Spinal cord (tissue), 10 donors: ENCODE measurements at places on chromosomes 6 and 20. TPM values are rescaled to one million over a fixed set of nuclear protein-coding genes. Genes with fewer than 3 reads are reported as not detected.

Gene GHRH
- total RNA-seq = not detected

- DNase-seq = no peak
Measured at GRCh38 chr6:156602066-156602385, 175.2 kb upstream of the ARID1B start.

Gene OXT
- total RNA-seq = not detected

Gene WFDC2
- total RNA-seq = 7.0 TPM

DNA sequence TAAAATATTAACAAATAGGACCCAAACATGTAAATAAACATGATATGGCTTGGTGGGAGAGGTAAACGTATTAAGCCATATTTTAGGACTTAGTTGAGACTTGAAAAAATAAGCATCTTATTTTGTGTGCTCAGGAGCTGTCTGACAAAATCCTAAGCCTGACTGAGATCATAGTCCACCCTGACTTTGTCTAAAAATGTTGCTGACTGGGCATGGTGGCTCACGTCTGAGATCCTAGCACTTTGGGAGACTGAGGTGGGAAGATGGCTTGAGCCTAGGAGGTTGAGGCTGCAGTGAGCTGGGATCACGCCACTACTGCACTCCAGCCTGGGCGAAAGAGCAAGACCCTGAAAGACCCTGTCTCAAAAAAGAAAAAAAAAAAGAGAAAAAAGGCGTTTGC lies 52.1 kb downstream of the AIG1 start:
- DNase-seq = no peak

- DNase-seq = no peak
Measured at GRCh38 chr20:20207291-20207690, 155.0 kb downstream of the CFAP61 start.

Gene C6orf58
- not detected for total RNA-seq

GRCh38 chr20:15475483-15475882 lies 1097.8 kb downstream of the KIF16B start:
- peak; percentile 83 for DNase-seq

Gene SPEF1
- 8.5 TPM for total RNA-seq

- DNase-seq = no peak
Measured at GRCh38 chr6:3997177-3997770, 81.7 kb downstream of the FAM217A start.

DNA sequence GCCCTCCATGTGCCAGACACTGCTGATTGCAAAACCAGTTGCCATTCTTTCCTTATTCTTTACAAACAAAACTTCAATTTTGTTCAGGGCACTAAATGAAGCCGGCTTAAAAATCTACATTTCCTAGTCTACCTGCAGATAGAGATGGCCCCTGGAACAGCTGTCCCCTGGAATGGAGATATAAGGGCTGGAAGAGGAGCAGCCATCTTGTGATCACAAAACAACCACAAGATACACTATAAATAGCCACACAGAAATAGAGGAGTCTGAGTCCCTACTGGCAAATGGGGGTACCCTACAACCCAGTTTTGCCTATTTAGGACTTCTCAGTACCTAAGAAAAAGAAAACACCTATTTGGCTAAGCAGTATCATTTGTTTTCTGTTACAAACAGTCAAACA lies 115.9 kb upstream of the BEND6 start:
- DNase-seq = no peak

DNA sequence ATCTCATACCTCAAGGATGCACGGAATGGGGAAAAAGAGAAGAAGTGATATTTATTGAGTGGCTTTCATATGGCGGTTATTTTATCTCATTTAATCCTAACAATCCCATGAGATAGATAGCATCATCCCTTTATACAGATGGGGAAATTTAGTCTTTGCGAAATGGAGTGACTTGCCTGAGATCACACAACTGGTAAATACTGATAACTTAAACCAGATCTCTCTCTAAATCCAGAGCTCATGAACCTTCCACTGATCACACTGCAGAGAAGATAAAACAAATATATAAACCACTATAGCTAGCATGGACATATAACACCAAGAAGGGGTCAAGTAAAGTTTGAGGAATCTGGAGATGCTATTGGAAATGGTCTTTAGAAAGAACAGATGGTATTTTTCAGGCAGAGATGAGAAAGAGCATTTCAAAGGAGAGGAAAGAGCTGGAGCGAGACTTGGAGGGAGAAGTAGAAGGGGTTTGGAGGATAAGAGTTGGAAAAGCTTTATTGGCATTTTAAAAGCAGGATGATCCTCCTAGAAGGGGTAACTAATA lies 139.8 kb upstream of the TNFAIP3 start:
- no peak for DNase-seq

Gene CENPQ
- total RNA-seq = 14.1 TPM

DNA sequence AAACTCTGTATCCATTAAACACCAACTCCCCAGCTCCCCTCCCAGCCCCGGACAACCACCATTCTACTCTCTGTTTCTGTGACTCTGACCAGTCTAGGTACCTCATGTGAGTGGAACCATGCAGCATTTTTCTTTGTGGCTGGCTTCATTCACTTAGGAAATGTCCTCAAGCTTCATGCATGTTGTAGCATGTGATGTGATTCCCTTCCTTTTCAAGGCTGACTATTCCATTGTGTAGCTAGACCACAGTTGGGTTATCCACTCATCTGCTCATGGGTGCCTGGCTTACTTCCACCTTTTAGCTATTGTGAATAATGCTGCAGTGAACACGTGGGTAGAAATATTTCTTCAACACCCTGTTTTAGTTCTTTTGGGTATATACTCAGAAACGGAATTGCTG lies 8.8 kb upstream of the BPHL start:
- no peak for DNase-seq

Gene ID1
- total RNA-seq = 196 TPM

GRCh38 chr6:43247114-43247999 lies 4.1 kb downstream of the TTBK1 start:
- DNase-seq = peak; percentile 78

DNA sequence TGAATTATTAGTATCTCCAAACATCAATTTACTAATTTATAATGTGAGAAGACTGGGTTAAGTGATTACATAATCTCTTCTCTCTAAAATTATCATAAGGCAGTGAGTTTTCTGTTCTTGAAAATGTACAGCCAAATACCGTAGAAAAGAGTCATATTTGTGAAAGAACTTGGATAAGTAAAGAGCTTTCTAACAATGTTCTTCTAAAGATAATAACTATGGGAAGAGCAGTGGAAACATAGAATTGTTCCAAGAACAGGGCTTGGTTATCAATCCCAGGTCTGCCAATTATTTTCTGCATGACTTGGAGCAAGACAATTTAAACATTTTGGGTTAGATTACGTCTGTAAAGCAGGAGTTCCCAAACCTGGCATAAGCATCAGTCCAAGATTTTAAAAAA lies 198.1 kb upstream of the SGK1 start:
- DNase-seq = no peak

Gene SPATS1
- total RNA-seq = 0.30 TPM

- DNase-seq = peak; percentile 94
Measured at GRCh38 chr6:150276937-150277742, 91.7 kb upstream of the IYD start.

DNA sequence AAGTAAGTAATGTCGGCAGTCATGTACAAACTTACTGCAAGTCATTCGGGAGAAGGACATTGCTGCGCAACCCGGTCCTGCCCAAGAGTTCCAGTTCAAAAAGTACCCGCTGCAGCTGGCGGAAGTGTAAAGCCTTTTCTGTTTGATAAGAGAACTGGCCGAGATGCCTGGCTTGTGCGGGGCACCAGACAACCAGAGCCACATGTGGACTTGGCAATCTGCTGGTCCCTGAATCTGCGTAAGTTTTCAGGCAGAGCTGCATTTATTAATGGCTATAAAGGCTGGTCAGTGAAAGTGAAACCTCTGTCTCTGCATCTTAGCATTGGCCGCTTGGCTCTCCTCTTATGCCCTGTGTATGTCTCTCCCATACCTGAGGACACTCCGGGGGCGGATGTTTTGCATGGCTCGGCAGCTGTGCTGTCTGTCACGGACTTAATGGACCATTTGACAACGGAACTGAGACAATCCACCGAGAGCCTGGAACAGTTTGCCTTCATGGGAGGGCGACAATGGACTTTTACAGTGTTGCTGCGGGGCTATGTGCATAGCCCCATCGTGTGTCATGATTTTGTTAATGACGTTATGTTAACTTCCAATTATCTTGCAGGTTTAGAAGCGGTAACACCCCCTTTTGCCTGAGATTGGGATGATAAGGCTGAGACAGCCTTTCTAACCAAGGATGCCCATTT lies 19.8 kb upstream of the RGS17 start:
- no peak for DNase-seq

- no peak for DNase-seq
Measured at GRCh38 chr20:31846793-31847138, 1.4 kb upstream of the FOXS1 start.

Gene CNBD2
- total RNA-seq = 3.2 TPM

Gene SLC17A9
- total RNA-seq = 1.7 TPM

Gene HTR1B
- total RNA-seq = 1.0 TPM

DNA sequence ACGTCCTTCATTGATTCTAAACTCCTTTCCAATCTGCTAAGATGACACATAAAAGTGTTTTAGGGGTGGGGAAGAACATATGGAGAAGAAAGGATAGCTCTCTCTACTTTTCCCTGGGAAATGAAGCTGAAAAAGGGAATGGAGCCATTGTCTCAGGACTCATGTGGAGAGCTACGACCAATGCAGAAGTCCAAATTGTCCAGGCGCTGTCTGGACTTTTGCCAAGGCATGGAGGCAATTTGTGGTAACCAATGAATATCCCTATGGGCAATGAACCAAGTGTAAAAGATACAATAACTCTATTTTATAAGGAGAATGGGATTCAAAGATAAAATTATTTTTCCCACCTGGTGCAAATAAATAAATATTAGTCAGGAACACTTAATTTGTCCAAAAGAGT lies 16.1 kb downstream of the FBXL4 start:
- DNase-seq = no peak

Gene GNRH2
- not detected for total RNA-seq

Gene PSORS1C1
- not detected for total RNA-seq

DNA sequence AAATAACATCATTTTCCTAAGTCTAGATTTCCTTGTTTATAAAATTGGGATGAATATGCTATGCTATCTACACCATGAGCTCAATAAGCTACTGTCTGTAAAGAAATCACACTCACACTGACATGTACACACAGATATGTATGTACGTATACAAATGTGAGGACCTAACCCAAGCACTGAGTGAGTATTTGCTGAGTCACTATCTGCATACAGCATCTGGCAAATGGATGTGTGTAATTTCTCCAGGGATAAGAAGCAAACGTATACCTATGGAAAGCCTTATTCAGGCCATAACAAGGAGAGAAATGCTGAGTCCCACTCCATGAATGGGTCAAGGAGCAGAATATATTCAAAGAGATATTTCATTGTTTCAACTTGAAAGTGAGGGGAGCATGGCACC lies 153.9 kb downstream of the LPA start:
- no peak for DNase-seq

DNA sequence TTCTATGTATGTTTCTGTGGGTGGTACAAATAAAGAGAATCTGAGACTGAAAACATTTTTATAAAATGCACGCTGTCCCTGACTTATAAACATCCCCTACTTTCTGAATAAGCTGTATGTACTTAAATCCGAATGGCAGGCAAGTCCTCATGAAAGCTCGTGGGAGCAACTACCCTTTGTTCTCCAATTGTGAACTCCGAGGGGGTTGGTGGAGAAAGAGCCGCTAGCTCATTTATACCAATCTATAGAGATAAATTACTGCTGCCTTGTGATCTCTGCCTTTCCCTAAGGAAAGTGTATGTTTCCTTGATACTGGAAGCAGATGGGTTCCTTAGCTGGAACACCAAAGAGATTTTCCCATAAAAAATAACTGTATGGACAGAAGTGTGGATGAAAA lies 84.5 kb downstream of the GJA10 start:
- DNase-seq = no peak

DNA sequence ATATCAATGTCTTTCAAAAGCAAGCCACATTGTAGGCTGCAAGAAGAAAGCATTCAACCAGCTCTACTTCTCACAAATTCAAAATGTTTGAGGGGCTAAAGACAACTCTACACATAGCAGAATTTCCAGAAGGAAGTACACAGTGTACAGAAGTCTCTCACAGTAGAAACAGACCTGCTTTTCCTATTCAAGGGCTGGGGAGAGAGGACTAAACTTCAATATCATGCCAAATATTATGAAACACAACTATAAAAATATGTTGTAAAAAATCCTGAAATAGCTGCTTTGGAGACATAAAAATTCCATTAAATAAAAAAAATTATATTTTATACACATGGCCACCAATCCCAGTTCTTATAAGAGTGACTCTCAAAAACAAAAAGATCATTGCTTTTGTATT lies 70.8 kb upstream of the IPCEF1 start:
- DNase-seq = no peak

DNA sequence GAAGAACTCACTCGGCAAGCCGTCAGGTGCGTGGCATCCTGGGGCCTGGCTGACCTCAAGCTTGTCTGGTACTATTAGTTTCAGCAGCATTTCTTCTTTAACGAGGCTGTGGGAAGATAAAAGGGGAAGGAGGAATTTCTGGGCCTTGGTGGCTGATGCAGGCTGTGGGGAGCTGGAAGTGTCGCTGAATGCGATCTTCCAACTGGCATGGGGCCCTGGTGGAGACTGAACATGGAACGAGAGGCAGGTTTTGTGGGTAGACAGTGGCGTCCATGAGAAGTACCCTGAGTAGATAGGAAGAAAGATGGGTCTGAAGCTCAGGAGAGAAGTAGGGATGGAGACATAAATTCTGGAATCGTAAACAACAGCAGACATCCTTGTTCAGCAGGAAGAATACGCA lies 23.9 kb downstream of the ERMARD start:
- DNase-seq = no peak

DNA sequence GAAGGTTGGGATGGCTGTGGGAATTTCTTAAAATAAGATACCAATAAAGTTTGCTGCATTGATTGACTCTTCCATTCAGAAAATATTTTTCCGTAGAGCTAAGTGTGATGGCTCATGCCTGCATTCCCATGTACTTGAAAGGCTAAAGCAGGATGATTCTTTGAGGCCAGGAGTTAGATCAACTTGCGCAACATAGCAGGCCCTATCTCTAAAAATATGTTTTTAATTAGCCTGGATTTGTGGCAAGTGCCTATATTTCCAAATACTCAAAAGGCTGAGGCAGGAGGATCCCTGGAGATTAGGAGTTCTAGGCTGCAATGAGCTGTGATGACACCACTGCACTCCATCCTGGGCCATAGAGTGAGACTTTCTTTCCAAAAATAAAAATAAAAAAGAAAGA lies 431.2 kb upstream of the PTCHD4 start:
- DNase-seq = no peak

DNA sequence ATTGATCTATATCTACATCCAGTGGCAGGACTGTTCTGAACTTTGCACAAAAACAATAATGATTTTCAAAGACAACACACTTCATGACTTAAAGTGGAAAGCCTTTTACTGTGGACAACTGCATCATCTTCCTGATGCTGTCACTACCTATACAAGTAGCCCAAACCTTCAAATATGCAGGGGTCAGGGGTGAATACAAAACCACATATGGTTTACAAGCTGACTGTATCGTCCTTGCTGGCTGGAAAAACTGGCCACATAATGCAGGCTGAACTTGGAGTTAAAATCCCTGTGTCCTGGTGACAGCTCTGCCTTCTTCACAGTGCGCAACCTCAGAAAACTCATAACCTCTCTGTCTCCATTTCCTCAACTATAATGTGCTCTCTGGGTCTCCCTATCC lies 128.9 kb downstream of the GMDS start:
- no peak for DNase-seq
